ENCODE measurements at places on chromosomes 16 and 17.

DNA sequence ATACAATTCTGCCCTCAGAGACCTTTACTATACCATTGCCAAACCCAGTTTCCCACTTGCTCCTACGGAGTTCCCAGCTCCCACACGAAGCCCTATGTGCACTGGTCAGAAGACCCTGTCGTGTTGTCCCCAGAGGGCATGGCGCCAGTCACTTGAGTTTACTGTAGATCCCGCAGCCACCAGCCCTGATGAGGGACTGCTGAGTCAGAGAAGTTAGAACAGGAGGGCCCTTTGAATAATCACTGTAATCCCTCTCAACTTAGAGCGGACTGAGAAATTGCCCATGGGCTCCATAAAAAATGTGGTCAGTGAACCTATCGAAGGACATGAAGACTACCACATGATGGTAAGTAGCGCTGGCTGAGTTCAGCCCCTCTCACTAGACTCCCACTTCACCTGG lies 9.2 kb downstream of the UBFD1 start:
- DNase-seq = no peak

GRCh38 chr17:30091771-30092170 lies 24.8 kb upstream of the NSRP1 start:
- DNase-seq = peak; percentile 67

GRCh38 chr16:11202260-11203091 lies 53.5 kb downstream of the SOCS1 start:
- DNase-seq = peak; percentile 52

DNA sequence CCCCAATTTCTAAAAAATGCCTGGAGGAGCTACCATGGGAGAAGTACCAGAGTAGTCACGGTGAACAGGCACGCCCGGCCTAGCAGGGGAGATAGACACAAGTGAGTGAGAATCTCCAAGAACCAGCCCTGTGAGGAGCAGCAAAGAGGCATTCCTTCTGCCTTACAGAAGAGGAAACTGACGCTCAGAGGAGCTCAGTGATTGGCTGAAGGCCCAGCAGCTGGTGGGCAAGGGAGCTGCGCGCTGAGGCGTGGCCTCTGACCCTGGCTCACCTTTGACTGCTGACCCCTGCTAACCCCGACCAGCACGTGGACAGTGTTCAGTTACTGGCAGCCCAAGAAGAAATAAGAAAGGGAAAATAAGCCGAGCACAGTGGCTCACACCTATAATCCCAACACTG lies 1.8 kb downstream of the C16orf96 start:
- no peak for DNase-seq

DNA sequence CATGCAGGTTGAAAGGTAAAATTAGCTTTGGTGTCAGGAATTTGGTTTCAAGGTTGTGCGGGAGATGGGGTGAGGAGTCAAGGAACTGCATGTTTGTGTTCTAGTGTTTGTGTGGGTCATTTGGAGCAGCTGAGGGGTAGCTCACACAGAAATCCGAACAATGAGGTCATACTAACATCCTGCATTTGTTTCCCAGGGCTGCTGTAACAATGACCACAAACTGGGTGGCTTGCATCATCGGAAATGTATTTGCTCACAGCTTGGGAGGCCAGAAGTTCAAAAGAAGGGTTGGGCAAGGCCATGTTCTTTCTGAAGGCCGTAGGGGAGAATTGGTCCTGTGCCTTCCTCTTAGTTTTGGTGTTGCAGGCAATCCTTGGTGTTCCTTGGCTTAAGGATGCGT lies 287.4 kb downstream of the HAPSTR1 start:
- DNase-seq = no peak

Measured in GM03348 (cell line).